ENCODE measurements at places on chromosomes 7 and 10. TPM values are rescaled to one million over a fixed set of nuclear protein-coding genes. Genes with fewer than 3 reads are reported as not detected.

DNA sequence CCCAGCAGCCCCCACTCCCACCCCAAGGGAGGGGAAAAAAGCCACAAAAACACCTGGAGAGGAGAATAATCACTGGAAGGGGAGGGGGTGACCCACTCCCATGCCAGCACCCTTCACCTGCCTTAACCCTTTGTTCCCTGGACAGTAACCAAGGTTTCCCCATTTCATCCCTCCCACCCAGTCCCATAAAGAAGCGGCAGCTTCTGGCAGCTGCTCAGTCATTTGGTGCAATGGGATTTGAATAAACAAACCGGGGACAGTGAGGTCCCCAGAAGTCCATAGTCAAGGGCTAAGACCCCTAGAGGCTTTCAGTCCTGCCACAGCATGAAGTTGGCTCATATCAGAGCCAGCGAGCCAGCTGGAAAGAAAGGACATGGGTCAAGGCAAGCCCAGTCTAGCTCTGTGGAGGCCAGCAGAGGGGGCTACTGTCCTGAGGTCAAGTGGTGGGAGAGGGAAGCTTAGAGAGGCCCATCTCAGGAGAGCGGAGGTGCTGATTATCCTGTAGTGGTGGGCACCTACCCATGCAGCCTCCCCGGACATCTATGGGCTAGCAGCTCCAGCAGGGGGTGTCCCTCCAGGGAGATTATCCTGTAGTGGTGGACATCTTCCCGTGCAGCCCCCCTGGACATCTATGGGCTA lies 58.9 kb upstream of the LBX1 start:
- peak; percentile 92 for DNase-seq

DNA sequence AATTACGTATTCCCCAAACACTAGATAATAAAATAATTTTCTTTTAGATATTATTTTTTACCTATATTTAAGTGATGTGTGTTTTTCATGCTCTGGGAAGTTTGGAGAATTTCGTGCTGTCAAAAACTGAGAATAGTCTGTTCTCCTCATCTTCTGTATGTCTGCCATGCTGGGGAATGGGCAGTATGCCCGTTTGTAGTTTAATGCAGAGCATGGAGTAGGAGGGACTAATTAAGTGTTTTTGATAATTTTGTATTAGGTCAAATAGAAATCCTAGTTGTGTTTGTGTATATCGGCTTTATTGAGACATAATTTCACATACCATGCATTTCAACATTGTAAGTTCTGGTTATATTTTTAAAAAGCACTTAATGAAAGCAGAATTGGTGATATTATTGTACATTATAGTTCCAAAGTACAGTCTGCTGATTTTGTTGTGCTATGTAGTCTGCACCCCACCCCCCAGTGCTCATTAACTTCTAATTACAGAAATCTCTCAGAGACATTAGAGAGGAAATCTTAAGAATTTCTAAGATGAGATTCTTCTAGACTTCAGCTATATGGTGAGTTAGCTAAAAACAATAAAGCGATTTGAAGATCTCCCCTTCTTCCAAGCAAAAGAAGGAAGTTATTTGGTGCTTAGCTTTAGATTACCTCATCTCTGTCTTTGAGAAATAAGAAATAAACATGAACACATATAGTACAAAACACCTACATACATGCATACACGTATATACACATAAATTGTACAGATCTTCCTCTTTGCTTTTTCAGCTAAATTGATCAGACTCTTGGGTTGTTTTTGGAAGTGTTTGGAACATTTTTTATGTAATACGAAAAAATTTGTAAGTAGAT lies 22.2 kb downstream of the ZRANB1 start:
- no peak for DNase-seq

GRCh38 chr10:3263082-3263481 lies 90.5 kb upstream of the PITRM1 start:
- DNase-seq, result no peak

DNA sequence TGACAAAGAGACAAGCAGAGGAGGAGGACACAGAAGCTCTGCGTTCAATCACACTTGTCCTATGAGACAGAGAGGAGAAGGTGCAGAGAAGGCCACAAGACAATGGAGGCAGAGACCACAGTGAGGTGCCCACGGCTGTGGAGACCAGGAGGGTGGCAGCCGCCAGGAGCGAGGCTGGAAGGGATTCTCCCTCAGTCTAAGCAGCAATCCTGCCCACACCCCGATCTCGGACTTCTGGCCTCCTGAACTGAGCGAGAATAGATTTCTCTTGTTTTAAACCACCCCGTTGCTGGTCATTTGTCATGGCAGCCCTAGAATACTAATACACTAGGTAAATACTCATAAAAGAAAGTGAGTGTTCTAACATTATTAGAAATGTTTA lies 92.1 kb downstream of the CYTH3 start:
- no peak for DNase-seq

DNA sequence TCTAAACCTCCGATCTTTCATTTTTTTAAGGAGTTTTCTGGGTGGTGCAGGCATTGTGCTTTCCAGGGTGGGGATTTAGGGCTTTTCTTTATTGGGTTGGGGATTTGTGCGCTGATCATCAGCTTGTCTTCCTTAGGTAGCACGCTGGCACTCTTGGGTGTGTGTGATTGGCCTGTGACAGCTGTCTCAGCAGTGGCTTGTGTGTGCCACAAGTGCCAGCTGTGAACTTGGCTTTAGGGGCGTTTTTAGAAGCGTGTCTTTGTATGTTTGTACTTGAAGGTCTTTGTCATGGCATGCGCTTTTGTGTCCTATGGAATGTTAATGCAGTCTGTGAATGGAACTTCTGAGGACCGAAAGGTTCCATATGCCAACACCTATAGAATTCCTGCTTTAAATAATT lies 788 bp downstream of the AKAP9 start:
- peak; percentile 65 for DNase-seq

DNA sequence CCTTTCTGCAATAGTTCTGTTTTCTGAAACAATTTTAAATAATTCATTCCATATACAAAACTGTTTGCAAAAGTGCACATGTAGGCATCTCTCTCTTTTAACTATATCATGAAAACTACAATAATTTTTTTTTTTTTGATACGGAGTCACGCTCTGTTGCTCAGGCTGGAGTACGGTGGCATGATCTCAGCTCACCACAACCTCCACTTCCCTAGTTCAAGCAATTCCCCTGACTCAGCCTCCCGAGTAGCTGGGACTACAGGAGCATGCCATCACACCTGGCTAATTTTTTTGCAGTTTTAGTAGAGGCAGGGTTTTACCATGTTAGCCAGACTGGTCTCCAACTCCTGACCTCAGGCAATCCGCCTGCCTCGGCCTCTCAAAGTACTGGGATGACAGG lies 44.0 kb upstream of the SEMA3A start:
- DNase-seq, result no peak

DNA sequence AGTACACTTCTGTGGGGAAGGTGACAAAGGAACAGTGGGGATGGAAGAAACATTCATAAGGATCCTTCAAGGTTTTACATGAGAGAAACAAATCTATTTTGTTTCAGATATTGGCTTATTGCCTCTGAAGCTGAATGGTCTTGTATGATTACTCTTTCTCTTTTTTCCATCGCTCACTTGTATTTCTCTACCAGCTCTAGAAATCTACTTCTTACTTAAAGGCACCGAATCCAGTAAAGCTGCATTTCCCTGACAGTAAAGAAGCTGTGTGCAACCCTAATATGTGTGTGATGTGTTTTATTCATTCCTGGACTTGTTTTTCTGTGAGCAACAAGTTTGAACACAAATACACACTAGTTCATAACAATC lies 45.2 kb upstream of the NXPH1 start:
- no peak for DNase-seq

FXYD4 gene
- not detected for total RNA-seq

LRRC61 gene
- 0.77 TPM for total RNA-seq
